RCC 7860 (cell line): ENCODE measurements at places on chromosomes 13 and 19.
A peak's percentile ranks its signal among the peaks of the same experiment; 100 is the strongest.

- no peak for DNase-seq
These were observed 108.4 kb downstream of the LHFPL6 start for GRCh38 chr13:39494633-39495032.

DNA sequence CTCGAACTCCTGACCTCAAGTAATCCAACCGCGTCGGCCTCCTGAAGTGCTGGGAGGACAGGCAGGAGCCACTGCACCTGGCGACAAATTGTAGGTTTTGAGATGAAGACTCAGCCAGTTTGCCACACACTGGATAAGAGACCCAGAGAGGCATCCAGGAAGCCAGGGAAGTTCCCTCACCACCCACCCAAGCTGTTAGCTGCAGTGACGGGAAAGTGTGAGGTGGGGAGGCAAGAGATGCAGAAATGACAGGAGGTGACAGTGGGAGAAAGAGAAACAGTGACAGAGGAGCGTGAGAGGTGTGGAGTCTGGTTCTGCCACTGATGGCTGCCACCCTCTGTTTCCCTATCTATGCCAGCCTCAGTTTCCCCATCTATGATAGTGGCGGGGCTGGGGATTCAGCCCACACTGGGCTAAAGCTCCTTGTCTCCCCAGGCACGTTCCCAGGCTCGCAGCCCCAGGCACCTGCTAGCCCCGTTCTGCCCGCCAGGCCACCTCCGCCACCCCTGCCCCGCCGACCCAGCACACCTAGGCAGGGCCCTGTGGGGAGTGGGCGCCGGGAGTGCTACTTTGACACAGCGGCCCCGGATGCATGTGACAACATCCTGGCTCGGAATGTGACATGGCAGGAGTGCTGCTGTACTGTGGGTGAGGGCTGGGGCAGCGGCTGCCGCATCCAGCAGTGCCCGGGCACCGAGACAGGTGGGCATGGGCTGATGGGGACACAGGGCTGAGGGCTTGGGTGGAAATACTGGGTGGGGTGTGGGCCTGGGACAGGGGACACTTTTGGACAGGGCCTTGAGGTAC, 21.0 kb downstream of the LTBP4 start:
- DNase-seq: no peak

DNA sequence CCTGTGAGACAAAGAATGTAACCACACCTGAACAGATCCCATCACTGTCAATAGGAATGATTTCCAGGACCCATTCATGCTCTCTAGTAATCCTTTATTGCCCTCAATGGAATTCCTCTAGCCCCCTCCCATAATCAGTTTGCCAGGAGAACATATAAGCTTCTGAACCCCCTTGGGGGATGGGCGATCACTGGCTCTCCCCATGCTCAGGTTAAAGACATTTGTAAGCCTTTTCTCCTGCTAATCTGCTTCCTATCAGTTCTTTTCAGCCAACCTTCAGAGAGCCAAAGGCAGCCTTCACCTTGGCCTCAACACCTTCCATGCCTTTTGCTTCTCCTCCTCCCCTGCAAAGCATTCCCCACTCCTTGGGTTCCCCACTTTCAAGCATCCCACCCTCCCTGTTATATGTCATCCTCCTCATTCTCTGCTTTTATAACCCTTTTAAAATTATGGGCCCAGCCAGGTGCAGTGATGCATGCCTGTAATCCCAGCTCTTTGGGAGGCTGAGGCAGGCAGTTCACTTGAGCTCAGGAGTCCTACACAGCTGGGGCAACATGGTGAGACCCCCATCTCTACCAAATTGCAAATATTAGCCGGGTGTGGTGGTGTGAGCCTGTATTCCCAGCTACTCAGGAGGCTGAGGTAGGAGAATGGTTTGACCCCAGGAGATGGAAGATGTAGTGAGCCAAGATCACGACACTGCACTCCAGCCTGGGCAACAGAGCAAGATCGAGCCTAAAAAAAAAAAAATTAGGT, 12.4 kb downstream of the DPRX start:
- DNase-seq: no peak

DNA sequence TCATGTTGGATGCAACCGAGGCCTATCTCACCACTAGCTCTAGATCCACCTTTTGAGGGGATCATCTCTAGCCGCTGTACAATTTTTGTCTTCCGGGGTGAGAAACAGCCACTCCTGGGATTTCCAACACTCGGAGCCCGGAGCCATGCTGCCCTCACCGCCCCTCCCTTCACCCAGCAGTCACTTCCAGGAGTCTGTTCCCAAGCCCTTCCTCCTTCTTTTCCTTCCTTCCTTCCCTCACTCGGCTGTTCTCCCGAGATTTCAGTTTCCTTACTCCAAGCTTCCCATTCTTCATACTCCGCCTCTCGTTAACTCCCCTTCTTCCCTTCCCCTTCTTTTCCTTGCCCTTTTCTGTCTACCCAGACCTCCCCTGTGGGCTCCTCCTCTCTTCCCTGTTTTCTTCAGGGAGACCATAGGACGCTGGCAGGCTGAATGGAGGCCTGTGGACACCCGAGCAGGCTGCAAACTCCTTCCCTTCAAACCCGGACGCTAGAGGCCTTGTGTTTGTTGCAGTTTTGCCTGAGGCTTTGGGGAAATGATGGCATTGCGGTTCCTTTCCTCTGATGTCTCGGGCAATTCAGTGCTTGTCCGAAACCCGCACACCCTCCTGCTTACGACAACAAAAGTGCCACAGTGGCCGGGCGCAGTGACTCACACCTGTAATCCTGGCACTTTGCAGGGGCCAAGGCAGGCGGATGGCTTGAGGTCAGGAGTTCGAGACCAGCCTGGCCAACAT, 96.0 kb downstream of the CAB39L start:
- DNase-seq: no peak

DNA sequence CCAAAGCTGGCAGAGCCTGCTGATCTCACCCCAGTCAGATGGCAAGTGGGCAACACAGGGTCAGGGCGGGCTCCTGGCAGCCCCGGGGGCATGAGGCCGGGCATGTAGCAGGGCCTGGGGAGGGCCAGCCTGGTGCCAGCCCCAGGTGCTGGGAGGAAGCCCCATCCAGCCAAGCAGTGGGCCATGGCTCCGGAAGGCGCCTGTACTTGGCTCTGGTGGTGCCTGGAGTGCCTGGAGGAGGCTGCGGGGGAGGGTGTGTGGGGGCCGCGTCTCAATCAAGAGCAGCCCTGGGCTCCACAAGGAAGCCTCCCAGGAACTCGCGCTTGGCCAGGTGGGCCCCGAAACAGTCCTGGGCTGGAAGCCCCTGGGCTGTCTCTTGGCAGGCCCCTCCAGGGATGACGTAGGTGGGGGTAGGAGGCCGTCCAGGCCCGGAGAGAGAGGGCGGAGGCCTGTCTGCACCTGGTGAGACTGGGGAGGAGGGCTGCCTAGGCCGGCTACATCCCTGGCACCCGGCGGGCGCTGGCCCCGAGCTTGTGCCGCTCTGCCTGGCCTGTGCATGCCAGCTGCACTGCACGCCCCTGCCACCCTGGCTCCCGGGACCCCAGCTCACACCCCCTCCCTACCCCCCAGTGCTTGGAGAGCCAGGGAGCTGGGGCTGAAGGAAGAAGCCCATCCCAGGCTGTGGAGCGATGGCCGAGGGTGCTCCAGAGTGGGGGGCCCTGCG, 45.9 kb downstream of the COMP start:
- DNase-seq: no peak

- DNase-seq: no peak
These were observed 74.4 kb downstream of the LHFPL6 start for GRCh38 chr13:39528661-39528980.

DNA sequence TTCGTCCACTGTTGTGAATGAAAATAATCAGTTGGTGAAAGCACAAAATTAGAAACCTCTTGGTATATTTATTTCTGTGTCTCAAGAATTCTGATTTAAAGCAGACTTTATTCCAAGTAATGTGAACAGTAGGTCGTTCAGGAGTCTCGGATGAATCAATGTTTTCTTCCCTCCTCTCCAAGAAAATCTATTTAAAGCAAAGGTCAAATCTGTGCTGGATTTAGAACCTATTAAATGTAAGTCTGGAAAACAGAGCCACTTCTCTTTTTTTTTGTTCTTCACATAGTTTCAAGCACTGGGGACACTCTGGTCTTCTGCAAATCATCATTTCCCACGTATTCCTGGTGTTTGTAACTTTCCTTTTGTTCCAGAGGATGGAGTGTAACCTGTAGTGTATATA, 312.7 kb downstream of the ATP8A2 start:
- DNase-seq: no peak

- peak; percentile 89 for DNase-seq
These were observed at the start of gene DMAC2 for GRCh38 chr19:41439441-41440222. DMAC2 (minus strand) TSS chr19:41439912; CDS start chr19:41439899, 13 bp downstream.

- DNase-seq: no peak
These were observed 109.3 kb downstream of the KDM4B start for GRCh38 chr19:5078182-5078581.

DNA sequence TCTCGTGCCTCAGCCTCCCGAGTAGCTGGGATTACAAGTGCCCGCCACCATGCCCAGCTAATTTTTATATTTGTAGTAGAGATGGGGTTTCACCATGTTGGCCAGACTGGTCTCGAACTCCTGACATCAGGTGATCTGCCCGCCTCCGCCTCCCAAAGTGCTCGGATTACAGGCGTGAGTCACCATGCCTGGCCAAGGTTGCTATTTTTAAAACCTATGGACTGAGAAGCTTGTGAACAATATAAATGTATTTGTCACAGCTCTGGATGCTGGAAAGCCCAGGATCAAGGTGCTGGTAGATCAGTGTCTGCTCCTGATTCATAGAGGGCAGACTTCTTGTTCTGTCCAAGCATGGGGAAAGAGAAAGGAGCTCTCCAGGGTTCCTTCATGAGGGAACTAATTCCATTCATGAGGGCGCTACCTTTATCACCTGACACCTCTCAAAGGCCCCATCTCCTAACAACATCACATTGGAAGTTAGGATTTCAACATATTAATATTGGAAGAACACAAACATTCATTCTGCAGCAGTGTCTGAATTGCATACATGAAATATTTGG, 16.1 kb downstream of the CARD8 start:
- no peak for DNase-seq

DNA sequence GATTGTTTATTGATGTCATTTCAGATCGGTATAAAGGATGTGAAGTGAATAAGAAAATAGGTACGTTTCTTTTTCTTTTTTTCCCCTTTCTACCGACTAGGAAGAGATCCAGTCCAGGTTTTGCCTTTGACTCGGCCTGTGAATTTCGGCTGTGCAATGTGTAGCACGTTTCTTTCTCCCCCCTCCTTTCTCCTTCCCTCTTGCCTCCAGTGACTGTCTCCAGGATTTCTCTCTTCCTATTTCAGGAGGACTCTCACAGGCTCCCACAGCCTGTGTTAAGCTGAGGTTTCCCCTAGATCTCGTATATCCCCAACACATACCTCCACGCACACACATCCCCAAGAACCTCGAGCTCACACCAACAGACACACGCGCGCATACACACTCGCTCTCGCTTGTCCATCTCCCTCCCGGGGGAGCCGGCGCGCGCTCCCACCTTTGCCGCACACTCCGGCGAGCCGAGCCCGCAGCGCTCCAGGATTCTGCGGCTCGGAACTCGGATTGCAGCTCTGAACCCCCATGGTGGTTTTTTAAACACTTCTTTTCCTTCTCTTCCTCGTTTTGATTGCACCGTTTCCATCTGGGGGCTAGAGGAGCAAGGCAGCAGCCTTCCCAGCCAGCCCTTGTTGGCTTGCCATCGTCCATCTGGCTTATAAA, at the start of gene GPC6:
Gene GPC6, plus strand, starts transcription at position 185 of the 657 bp plus-strand sequence.
- DNase-seq: peak; percentile 87

DNA sequence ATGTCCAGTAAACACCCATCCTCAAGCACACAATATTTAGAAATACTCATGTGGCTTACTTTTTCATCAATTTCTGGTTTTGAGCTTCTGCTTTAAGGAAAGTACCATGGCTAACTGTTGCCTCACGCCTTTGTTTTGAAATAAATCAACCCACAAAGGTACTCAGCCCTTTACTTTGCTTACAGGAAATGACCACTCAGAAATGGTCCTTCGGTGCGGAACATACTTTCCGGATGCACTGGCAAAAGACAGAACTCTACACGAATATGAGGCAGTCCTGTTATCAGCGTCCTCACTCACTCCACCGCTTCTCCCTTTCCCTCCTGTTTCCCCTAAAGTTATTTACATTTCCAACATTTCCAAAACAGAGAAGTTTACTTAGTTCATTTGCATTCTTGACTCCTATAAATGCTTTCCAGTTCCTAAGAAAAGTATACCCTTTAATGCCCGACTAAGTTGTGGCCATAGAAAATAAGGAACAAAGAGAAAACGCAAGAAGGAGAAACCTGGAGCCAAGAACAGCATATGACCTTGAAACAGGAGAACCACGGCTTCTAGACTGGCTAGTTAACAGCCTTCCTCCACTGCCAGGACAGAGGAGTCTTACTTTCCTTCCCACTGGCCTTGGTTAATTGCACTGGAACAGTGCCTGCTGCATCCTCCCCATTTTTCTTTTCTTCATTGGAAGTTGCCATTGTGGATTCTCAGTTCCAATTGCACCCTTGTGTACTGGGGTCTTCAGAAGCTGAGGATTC, 10.6 kb downstream of the FPR2 start:
- DNase-seq: no peak

GRCh38 chr13:34847766-34848165, 94.3 kb upstream of the NBEA start:
- no peak for DNase-seq

GRCh38 chr19:56261145-56261544, 11.4 kb upstream of the EDDM13 start:
- DNase-seq: no peak

DNA sequence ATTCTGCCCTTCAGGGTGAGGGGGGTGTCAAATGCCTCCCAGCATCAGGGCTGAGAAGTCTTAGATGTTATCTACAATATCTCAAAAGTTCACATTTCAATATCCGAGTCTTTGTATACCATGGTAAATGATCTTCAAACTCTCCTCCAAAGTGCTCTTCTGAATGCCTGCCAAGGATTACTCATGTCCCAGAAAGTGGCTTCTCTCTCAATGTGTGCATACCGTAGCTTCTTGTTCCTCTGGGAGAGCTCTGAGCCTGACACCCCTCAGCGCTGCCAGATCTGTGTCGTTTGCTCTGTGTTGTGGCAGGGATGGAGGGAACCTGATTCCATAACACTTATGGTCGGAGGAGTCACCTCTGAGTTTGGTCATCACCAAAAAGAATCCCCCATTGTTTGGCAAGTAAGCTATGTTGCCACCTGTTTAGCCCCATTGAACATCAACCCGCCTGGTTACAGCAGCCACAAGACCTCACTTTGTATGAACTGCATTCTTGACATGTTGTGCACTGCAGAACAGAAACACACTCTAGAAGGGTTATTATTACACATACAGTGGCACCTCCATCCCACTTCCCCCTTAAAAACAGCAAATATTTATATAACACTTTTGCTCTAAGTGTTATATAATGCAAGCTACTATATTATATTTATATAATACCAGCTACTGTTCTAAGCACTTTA, 163.1 kb upstream of the MIR17HG start:
- peak; percentile 6 for DNase-seq

GRCh38 chr19:18995804-18996241, 37.5 kb downstream of the SUGP2 start:
- peak; percentile 41 for DNase-seq

- no peak for DNase-seq
These were observed 125.9 kb downstream of the SUCLA2 start for GRCh38 chr13:47875201-47875600.

DNA sequence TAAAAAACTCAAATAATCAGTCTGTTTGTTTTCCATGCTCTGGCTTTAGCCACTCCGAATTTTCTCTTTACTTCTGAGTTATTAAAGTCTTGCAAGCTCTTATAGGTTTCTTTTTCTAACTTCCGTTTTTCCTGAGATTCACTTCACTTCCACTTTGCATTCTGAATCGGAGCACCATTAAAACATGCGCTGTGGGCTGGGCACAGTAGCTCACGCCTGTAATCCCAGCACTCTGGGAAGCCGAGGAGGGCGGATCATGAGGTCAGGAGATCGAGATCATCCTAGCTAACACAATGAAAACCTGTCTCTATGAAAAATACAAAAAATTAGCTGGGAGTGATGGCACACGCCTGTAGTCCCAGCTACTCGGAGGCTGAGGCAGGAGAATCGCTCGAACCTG, 357.9 kb downstream of the SLITRK6 start:
- DNase-seq: no peak
